ENCODE measurements at places on chromosomes 2 and 18.

DNA sequence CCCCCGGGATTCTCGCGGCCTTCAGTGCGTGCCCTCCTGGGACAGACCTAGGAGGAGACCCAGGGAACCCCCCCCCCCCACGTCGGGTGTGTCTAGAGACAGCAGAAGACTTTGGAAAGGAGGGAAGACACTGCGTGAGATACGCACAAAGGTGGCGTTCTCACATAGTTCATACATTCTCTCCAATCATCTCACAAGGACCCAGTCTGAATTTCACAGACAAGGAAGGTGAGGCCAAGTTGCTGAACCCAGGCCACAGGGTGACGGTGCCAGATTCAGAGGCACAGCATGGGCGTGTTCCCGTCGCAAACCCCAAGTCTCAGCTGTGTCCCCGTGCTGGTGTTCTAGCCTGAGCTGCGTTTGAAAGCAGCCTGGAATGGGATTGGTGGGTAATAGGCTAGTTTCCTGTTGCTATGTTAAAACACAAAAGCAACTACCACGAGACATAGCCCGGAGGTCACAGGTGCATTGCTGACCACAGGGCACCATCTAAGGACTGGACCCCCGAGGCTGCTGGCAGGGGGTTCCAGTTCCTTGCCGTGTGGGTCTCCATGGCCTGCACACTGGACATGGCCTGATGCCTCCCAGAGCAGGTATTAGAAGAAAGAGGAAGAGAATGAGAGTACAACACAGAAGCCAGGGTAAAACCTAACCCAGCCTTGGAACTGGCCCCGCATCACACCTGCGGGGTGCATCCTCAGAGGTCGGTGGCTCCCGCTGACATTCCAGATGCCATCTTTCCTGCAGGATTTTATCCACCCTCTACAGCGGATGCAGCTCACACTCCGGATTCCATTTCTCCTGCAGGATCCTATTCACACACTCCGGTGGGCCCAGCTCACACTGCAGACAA, 1.1 kb upstream of the PXDN start:
- DNase-seq, result no peak

DNA sequence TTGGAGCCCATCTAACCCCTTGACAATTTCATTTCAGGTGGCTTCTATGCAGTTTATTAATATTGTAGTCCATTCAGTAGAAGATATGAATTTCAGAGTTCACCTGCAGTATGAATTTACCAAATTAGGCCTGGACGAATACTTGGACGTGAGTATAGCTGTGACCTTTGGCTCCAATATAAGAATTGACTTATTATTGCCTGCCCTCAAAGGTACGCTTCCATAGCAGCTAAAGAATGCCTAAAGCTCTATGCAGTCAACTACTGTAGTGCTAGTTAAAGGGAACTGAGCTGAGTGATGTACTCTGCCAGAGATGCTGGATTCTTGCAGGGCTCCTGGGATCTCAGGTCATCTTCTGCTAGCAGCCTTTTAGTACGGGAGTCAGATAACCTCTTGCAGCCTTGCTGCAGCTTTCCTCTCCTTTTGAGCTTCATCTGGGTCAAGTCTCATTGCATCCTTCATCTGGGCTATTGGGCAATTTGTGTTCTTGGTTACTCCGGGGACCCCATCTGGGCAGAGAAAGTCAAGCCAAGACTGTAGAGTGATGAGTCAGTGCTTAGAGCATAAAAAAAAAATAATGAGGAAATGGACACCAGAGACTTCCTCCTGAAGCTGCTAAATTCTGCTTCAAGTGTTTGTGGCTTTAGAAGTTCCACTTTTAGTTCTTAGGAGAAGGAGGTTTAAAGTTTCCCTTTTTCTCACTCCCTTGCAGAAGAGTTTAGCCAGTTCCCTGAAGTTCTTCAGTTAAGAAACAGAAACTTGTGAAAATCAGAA, 105.6 kb downstream of the PRPF40A start:
- DNase-seq, result no peak

- no peak for DNase-seq
Observed at GRCh38 chr2:171852366-171852888, 41.6 kb downstream of the SLC25A12 start.

GRCh38 chr2:84808279-84808678, 72.6 kb downstream of the TRABD2A start:
- no peak for DNase-seq

DNA sequence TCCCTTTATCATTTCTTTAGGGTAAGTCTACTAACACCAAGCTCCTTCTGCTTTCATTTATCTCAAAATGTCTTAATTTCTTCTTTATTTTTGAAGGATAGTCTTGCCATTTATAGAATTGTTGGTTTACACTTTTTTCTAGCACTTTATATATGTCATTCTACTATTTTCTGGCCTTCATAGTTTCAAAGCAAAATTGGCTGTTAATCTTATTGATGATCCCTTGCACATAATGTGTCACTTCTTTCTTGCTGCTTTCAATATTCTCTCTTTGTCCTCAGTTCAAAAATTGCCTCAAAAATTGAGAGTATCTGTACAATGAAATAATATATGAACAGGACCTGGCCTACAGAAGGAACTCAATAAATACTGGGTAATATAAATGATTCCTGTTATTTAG, 7.9 kb upstream of the TANK start:
- no peak for DNase-seq

DNA sequence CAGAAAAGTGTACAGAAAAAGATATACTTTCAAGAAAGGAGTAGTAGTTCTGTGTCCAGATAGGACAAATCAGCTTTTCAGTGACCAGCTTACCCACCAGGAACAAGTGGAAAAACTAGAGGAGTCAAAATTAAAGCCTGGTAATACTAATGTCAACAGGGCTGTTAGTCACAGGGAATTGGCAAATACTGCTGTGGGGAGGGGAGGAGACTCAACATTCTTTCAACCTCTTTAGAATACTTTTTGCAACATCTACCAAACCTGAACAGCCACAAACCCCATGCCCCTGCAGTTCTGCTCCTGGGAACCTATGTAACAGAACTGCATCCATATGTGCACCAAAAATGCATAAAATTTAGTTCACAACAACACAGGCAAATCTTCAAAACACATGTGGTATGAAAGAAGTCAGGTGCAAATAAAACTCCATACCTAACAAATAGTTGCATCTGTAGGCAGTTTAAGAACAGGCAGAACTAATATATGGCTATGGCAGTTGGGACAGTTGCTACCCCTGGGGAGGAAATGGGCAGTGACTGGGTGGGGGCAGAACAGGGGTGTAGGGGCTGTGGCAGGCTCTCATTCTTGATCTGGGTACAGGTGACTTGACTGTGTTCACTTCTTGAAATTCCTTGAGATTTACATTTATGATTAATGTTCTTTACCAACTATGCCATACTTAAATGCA, 9.7 kb downstream of the CMPK2 start:
- DNase-seq, result no peak

GRCh38 chr2:54482715-54483114, 26.6 kb downstream of the SPTBN1 start:
- DNase-seq, result no peak

DNA sequence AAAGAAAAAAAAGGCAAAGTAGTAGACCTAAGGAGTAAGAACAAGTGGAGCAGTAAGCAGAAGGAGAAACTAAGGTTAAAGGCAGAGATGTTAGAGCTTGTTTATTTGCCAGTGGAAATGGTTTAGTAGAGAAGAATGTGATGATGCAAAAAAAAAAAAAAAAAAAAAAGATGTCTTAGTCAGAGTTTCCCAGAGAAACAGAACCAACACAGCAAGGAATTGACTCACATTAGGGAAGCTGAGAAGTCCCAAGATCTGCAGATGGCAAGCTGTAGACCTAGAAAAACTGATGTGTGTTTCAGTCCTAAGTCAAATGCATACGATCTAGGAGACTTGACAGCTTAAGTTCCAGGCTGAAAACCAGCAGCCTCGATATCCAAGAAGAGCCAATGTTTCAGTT, 1548.8 kb upstream of the LRRTM1 start:
- DNase-seq, result no peak

GRCh38 chr2:217008794-217009193, 148.9 kb upstream of the TNP1 start:
- DNase-seq, result no peak

DNA sequence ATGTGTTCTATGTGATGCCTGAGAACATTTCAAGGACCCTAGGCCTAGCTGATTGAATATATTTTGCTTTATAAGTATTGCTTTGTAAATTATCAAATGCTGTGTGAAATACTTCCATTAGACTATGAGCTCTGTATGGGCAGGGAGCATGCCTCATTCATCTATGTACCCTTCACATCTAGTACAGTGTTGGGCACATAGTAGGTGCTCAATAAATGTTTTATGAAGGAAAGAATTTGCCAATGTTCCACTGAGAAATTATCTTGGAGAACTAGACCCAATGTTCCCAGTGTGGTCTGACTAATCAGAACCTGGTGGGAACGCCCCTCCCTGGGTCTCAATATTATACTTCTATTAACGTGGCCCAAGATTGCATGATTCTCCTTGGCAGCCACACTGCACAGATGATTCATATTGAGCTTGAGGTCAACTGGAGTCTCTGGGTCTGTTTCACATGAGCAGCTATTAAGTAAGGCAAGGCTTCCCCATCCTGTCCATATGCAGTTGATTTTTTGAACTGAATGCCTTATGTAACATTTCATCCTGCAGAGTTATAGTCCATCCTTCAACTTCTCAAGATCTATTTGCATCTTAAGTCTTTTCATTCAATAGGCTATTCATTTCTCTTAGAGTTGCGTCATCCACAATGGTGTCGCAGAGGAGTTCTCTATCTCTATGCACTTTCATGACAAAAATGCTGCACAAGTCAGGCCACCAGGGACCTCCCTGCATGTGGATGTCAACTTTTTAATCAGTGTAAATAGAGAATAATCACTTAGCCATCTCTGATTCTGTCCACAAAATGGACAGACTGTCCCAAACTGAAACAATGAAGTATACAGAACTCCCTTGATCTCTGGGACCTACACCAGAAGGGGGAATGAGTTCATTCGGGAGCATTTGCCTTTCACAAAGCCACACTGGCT, 257.6 kb downstream of the CYP26B1 start:
- no peak for DNase-seq

- DNase-seq, result no peak
Observed at GRCh38 chr2:104472076-104472475, 381.8 kb upstream of the POU3F3 start.

Measured in activated naive CD8-positive, alpha-beta T cell treated with anti-CD3 and anti-CD28 coated beads, Interleukin-2, amount 50 U/mL, for 16 hours (primary cell).